ENCODE measurements at places on chromosomes 1 and 21.

DNA sequence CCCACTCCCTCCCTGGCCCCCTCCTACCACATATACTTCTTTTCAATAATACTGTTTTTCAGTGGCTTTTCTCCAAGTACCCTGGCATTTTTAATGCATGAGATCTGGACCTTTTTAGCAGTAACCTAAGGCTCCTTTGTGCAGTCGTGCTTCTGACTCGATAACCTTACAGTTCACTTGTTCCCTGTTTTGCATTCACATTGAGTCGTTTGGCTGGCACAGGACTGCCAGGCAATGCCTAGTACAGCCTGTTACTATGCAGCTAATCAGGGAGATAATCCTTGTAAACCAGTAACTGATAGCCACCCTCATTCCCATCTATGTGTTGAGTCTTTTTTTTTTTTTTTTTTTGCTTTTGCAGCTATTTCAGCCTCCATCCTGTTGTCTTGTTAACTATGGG is 3.7 kb downstream of the ATP1B1 start:
- no peak for DNase-seq

GRCh38 chr1:165826565-165827267 is 698 bp upstream of the UCK2 start:
- peak; percentile 39 for DNase-seq

- no peak for DNase-seq
Observed at GRCh38 chr1:61055110-61055614, 27.2 kb upstream of the NFIA start.

DNA sequence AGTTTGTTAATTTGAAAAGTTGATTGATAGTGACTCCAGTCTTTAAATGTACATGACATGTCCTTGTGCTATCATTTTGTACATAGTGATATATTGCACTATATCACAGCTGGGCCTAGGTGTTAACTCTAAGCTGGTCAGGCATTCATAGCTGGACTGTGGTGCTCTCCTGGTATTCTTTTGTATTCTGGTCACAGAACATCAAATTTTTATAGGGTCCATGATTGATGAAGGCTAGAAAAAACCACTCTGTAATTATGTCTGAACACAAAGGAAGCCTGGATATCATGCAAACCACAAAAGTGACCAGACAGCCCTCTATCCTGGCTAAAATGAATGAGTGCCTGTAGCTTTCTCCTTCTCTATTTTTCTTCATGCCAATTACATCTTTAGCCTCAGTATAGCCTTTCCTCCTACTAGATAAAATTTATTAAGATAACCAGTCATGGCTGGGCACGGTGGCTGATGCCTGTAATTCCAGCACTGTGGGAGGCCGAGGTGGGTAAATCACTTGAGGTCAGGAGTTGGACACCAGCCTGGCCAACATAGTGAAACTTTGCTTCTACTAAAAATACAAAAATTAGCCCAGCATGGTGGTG is 134.9 kb upstream of the B3GALT2 start:
- DNase-seq = peak; percentile 9

DNA sequence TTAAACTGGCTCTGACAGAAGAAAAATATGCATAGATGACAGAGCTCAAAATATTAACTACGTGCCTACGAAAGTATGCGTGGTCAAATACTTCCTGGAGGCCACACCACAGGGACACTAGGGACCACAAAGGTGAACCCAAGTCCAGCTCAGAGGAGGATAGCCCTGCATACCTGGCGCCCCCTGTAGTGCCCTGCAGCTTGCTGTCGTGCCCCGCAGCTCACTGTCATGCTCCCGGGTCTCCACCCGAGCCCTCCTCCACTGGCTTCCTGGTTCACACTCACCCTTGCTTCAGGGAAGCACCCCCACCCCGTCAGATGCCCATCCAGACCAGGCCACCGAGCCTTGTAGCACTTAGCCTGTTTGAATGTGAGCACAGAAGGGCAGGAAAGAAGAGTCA is 16.7 kb upstream of the NADK start:
- DNase-seq = no peak

GRCh38 chr1:219041818-219042217 is 131.9 kb upstream of the LYPLAL1 start:
- DNase-seq = no peak

Measured in kidney (tissue), 22 donors.